Activated CD8-positive, alpha-beta memory T cell treated with anti-CD3 and anti-CD28 coated beads, Interleukin-2, amount 10 ng/mL, durations not matched to agents 7 days and 5 days (primary cell): ENCODE measurements at places on chromosomes 2 and 18. TPM values are rescaled to one million over a fixed set of nuclear protein-coding genes. Genes with fewer than 3 reads are reported as not detected.

TEX44 gene
- total RNA-seq: not detected

DNA sequence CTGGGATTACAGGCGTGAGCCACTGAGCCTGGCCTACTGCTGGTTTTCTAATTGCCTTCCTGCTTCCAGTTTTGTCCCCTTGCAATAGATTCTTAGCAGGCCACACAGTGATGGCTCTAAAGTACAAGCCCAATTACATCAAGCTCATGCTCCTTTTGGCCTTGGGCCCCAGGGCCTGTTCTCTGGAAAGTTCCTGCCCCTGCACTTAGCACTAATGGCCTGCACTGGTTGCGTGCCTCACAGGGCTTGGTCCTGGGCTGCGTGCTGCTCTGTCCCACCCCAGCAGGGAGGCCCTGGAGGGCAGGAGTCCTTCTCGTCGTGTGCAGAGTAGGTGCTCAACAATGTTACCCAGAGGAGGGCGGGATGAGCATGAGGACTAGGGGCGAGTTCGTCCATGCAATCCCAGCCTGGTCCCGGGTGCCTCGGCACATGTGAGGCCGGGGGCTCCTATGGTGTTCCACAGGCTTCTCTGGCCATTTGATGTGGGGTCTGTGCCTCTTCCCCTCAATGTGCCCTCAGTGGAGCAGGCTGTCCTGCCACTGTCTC lies 51.7 kb downstream of the PDCL3 start:
- no peaks in the 10 kb centered on the region for H3K36me3 ChIP-seq
- DNase-seq: no peak
- H3K27me3 ChIP-seq: peaks cover 10% of the 10 kb centered on the region
- H3K4me1 ChIP-seq: no peaks in the 10 kb centered on the region

ARMC9 gene
- 3.2 TPM for total RNA-seq

PPP1R1C gene
- total RNA-seq: not detected

TSPYL6 gene
- not detected for total RNA-seq

GRCh38 chr2:102235042-102235473 lies 48.2 kb downstream of the IL1RL2 start:
- peaks cover 1% of the 10 kb centered on the region for H3K36me3 ChIP-seq
- H3K4me1 ChIP-seq: peaks cover 38% of the 10 kb centered on the region
- H3K27ac ChIP-seq: no peak overlapping the region
- DNase-seq: no peak

UGT1A4 gene
- not detected for total RNA-seq

DNA sequence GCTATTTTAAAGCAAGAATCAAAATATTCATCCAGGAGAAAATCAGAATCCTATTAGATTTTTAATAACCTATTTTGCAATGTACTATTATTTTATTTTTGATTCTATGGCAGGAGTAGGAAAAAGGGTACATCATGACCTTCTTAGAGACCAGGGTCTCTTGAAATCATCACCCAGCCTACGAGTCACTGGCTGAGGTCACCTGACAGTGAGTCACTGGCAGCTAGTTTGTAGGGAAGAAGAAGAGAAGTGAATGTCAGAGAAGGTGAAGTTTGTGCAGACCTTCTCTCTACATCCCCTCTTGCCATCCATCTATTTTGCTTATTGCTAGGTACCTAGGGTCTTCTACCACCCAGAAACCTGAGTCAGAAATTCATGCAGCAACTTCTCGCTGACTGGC lies 144.2 kb downstream of the ALK start:
- peaks cover 5% of the 10 kb centered on the region for H3K27me3 ChIP-seq
- H3K27ac ChIP-seq: no peak overlapping the region
- H3K4me1 ChIP-seq: no peaks in the 10 kb centered on the region

GRCh38 chr18:65938592-65939372 lies 188.0 kb downstream of the CDH7 start:
- H3K36me3 ChIP-seq: no peaks in the 10 kb centered on the region
- no peak for DNase-seq
- no peaks in the 10 kb centered on the region for H3K27me3 ChIP-seq
- H3K27ac ChIP-seq: no peak overlapping the region
- H3K4me3 ChIP-seq: no peak overlapping the region
- H3K4me1 ChIP-seq: no peaks in the 10 kb centered on the region

DNA sequence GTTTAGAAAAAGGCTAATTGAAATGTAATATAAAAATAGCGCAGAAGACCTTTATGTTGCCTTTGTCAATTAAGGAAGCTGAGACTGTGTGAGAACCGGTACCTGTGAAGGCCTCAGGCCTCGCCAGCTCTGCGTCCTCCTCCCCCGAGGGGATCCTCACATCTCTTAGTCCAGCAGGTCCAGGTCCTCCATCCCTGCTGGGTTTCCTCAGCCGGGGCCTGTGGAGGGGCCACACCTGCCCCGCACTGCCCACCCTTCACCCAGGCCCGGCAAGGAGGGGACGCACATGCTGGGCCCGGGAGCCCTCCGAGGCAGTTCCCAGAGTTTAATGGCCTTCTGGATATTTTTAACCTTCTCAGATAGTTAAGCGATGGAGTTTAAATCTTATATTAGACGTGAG lies 3.5 kb downstream of the KCNG2 start:
- H3K27me3 ChIP-seq: peaks cover 34% of the 10 kb centered on the region
- no peak overlapping the region for H3K27ac ChIP-seq
- DNase-seq: no peak
- peaks cover 2% of the 10 kb centered on the region for H3K36me3 ChIP-seq

GRCh38 chr2:112601754-112602153 lies 17.3 kb downstream of the CHCHD5 start:
- no peak overlapping the region for H3K27ac ChIP-seq
- H3K4me3 ChIP-seq: no peak overlapping the region
- no peak for DNase-seq
- peaks cover 6% of the 10 kb centered on the region for H3K4me1 ChIP-seq
- no peaks in the 10 kb centered on the region for H3K27me3 ChIP-seq

DNA sequence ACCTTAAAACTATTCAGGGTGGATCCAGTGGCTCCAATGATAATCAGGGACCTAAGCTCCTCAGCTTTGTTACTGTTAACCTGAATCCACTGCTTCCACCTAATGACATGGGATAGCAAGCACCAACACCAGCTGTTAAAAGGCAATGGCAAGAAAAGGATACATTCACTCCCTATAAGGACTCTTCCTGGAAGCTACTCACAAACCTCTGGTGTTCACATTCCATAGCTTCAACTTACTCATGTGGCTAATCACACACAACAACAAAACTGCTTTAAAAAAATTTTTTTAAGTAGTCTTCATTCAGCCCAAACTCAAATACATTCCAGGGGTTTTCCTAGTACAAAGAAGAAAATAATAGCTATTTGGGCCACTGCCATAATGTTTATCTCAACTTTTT lies 24.5 kb downstream of the ROCK2 start:
- H3K4me1 ChIP-seq: peaks cover 4% of the 10 kb centered on the region
- no peak overlapping the region for H3K27ac ChIP-seq
- DNase-seq: no peak
- H3K4me3 ChIP-seq: no peak overlapping the region

- no peaks in the 10 kb centered on the region for H3K27me3 ChIP-seq
- H3K36me3 ChIP-seq: no peaks in the 10 kb centered on the region
- DNase-seq: no peak
- no peak overlapping the region for H3K27ac ChIP-seq
- H3K4me3 ChIP-seq: no peak overlapping the region
- no peaks in the 10 kb centered on the region for H3K4me1 ChIP-seq
These were observed 22.7 kb downstream of the PDE1A start for GRCh38 chr2:182404092-182404491.

RIT2 gene
- not detected for total RNA-seq

- H3K4me1 ChIP-seq: peaks cover 50% of the 10 kb centered on the region
- peak overlapping the region; percentile 49 for H3K4me3 ChIP-seq
- peaks cover 18% of the 10 kb centered on the region for H3K27me3 ChIP-seq
- peak overlapping the region; percentile 93 for H3K27ac ChIP-seq
These were observed 67.8 kb upstream of the EPAS1 start for GRCh38 chr2:46229134-46230063.

CCDC178 gene
- not detected for total RNA-seq

DNA sequence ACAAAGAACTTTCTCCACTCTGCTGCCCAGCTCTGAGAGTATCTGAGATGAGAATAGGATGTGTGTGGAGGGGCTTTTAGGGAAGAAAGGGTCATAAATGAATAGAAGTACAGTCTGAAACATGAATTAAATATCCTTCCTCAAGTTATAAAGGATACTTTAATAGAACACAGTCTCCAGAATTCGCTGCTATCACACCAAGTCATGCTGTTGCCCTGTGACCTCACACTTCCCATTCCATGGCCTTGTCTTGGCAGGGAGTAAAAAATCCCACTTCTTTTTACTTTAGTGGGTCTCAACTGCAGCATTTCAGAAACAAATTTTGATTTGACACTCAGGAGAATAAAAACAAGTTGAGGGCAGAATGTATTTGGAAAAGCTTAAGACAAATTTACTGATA lies 3.8 kb upstream of the RPE start:
- no peaks in the 10 kb centered on the region for H3K27me3 ChIP-seq
- DNase-seq: no peak
- H3K27ac ChIP-seq: no peak overlapping the region
- H3K4me3 ChIP-seq: no peak overlapping the region
- peaks cover 22% of the 10 kb centered on the region for H3K4me1 ChIP-seq

CNGA3 gene
- total RNA-seq: not detected

DPYSL5 gene
- total RNA-seq: not detected

SMIM21 gene
- total RNA-seq: not detected

GRCh38 chr2:235553291-235553690 lies 59.4 kb downstream of the AGAP1 start:
- DNase-seq: no peak
- H3K4me3 ChIP-seq: no peak overlapping the region
- H3K4me1 ChIP-seq: no peaks in the 10 kb centered on the region
- H3K36me3 ChIP-seq: no peaks in the 10 kb centered on the region
- H3K27ac ChIP-seq: no peak overlapping the region

- H3K4me3 ChIP-seq: no peak overlapping the region
- H3K4me1 ChIP-seq: peaks cover 4% of the 10 kb centered on the region
- H3K27me3 ChIP-seq: no peaks in the 10 kb centered on the region
- H3K36me3 ChIP-seq: peaks cover 33% of the 10 kb centered on the region
- DNase-seq: no peak
- no peak overlapping the region for H3K27ac ChIP-seq
These were observed 14.6 kb downstream of the STRADB start for GRCh38 chr2:201466050-201466675.

CXCR1 gene
- total RNA-seq: 1.4 TPM

GRCh38 chr2:120466704-120467054 lies 120.7 kb downstream of the INHBB start:
- H3K27ac ChIP-seq: no peak overlapping the region
- no peak overlapping the region for H3K4me3 ChIP-seq
- H3K27me3 ChIP-seq: no peaks in the 10 kb centered on the region
- H3K36me3 ChIP-seq: no peaks in the 10 kb centered on the region

DNA sequence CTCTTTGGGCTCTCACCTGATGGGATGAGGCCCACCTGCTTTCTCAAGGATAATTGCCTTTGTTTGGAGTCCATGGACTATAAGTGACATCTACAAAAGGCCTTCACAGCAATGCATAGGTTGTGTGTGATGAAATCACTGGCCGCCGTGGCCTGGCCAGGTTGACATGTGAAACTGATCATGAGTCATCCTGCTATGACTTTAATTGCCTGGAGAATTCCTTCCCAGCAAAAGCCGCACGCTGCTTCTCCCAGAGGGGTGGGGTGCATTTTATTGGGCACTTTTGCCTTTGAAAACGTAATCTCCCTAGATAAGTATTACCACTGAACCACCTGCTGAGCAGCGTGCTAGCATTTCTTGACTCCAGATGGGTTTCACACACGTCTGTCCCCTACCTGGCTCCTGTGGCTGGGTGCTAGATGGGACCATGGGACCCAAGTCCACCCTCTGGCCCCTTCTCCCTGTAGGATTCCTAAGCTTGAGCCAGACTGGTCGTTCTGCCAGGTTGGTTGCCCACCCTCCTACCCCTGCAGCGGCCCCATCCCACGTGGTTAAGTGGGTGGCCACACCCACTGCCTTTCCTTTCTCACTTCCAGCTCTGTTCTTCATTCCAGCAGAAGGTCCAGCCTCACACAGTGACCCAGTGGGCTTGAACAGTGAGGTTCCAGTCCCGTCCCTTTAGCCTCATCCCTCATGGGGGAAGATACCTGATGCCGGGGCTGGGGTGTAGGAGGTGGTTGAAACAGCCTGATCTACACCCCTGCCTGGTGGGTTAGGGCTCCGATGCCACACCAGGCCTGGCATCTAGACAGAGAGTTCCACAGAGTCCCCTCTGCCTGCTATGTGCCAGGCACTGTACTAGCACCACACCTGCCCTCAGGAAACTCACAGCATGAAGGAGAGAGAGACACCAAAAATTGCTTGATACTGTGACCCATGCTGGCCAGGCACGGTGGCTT lies 89.6 kb downstream of the GBX2 start:
- no peak overlapping the region for H3K27ac ChIP-seq
- no peaks in the 10 kb centered on the region for H3K27me3 ChIP-seq
- no peak overlapping the region for H3K4me3 ChIP-seq
- H3K4me1 ChIP-seq: no peaks in the 10 kb centered on the region
- DNase-seq: no peak

GRCh38 chr2:237181844-237182243 lies 96.2 kb downstream of the COPS8 start:
- H3K4me3 ChIP-seq: no peak overlapping the region
- no peak for DNase-seq
- no peaks in the 10 kb centered on the region for H3K4me1 ChIP-seq

- no peak overlapping the region for H3K27ac ChIP-seq
- no peaks in the 10 kb centered on the region for H3K27me3 ChIP-seq
- H3K4me3 ChIP-seq: no peak overlapping the region
- H3K36me3 ChIP-seq: no peaks in the 10 kb centered on the region
- peaks cover 27% of the 10 kb centered on the region for H3K4me1 ChIP-seq
These were observed 208.8 kb downstream of the LDLRAD4 start for GRCh38 chr18:13427354-13427753.

CTLA4 gene
- total RNA-seq: 20.8 TPM

- DNase-seq: no peak
- no peak overlapping the region for H3K4me3 ChIP-seq
- H3K27ac ChIP-seq: no peak overlapping the region
- no peaks in the 10 kb centered on the region for H3K36me3 ChIP-seq
- no peaks in the 10 kb centered on the region for H3K27me3 ChIP-seq
These were observed 53.9 kb upstream of the NRP2 start for GRCh38 chr2:205628422-205628821.

GRCh38 chr2:88955607-88956006 lies 264.1 kb downstream of the RPIA start:
- DNase-seq: no peak
- H3K4me3 ChIP-seq: no peak overlapping the region
- peaks cover 8% of the 10 kb centered on the region for H3K27me3 ChIP-seq
- H3K27ac ChIP-seq: no peak overlapping the region
- no peaks in the 10 kb centered on the region for H3K4me1 ChIP-seq

DNA sequence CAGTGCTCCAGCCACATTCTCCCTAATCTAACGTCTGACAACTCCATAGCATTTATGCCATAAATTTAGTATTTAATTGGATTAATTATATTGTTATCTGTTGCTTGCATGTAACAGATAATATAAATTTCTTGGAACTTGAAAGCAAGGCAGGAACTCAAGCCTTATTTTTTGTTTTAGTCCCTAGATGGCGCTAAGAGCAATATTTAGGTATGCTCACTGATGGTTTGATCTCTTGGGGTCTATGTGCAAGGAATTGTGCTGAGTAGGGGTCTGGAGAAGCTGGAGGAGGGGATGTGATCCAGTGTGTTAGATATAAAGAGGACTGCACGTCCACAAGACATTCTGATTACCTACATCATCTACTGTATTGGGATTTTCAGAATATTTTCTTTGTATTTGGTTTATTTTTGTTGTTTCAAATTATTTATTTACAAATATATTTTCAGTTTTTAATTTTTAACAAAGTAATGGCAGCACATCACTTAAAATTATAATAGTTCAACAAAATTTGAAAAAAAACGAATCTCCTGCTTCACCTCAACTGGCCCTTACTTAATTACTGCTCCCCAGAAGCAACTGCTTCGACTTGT lies 32.8 kb downstream of the KATNAL2 start:
- H3K4me1 ChIP-seq: no peaks in the 10 kb centered on the region
- H3K27me3 ChIP-seq: peaks cover 7% of the 10 kb centered on the region
- no peak overlapping the region for H3K4me3 ChIP-seq
- no peak for DNase-seq
- no peak overlapping the region for H3K27ac ChIP-seq
